ENCODE measurements at places on chromosomes 1 and 21.

- no peak for DNase-seq
Observed at GRCh38 chr1:115114308-115114707, 25.0 kb upstream of the TSPAN2 start.

DNA sequence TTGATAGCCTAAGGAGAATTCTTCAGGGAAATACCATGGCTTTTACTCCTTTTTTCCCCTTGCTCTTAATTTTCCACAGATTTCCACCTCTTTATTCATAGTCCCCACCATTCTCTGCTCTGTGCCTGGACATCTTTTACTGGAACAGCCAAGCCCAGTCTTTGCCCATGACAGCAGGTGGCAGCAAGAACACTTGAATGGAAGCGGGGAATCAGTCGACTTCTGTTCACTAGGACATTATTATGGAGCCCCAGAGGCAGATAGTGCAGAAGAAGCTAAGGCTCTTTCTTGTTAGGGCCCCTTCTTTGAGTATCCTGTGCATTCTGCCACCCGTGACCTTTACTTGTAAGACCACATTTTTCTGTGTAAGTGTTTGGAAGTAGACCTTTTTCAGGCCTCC is 6.3 kb downstream of the OR14I1 start:
- DNase-seq, result no peak

DNA sequence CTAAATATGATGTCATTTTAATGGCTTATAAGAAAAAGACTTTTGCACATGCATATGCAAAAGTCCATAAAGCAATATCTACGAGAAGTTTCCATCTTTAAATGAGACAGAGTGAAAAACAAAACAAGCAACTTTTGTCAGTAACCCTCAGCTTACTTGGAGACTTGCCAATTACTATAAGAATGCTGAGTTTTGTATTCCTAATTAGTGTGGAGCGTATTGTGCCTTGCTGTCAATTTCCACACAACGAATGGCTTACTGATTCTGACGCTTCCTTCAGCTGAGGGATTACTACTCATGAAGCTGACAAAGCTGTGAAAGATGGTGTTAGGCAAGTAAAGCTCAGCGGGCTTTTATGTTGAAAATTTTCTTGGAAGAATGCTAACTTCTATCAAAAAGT is 440.4 kb upstream of the ADAMTS5 start:
- DNase-seq, result no peak

DNA sequence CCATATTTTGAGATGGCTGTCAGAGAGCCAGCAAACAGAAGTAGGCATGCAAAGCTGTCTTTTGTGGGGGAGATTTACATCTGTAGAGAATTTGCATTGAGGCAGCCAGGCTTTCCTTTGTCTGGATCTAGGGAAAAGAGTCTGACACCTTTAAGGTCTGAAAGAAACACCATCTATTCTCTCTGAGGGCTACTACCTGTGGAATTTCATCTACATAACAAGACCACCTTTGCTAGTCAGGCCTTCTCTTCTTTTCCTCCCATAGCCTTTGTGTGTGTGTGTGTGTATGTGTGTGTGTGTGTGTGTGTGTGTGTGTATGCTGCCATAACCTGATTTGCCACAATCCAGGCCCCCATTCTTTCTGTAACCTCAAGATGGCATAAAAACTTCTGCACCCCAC is 28.4 kb upstream of the DMRTB1 start:
- DNase-seq, result no peak

GRCh38 chr1:201332616-201333335 is 44.7 kb downstream of the TNNT2 start:
- DNase-seq, result no peak

DNA sequence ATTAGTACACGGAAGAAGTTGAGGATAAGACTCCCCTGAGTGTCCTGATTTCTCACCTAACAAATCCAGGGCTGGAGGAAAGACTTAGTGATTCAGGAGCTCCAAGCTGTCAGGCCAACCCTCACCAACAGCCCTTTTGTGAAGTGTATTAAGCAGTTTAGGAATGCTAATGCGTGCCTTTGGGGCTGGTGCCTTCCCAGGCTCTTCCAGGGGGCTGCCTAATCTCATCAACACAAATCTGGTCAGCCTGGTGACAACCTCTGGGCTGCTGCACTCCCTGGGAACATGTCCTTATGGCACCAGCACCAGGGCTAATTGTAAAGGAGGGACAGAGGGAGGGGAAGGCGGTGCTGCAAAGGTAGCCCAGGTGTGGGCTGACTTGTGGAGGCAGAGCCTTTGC is 15.5 kb downstream of the CSMD2 start:
- DNase-seq, result no peak

DNA sequence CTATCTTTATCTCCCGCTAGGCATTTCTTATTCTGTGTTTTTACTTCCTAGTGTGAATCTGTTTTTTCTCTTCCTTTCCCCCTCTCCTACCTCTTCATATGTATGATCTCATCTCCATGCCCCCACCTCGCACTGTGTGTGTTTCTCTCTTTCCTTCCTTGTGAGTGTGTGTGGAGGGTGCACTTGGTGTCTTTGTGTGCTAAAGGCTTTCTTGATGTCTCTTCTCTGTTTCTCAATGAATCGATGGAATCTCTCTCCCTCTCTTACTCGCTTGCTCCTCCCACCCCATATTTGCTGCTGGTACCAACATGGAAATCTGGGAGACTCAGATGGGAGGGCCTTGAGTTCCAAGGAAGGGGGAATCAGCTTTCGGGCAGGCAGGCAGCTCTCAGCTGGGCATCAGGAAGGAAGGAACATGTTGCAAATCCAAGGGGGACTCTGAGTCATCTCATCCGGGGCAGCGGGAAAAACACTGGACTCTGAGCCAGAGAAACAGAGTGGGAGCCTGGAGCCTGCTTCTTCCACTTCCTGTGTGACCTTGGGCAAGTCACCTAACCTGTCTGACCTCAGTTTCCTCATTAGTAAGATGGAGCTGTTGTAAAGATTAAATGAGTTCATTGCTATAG is 147.5 kb downstream of the PTPRU start:
- DNase-seq, result no peak

DNA sequence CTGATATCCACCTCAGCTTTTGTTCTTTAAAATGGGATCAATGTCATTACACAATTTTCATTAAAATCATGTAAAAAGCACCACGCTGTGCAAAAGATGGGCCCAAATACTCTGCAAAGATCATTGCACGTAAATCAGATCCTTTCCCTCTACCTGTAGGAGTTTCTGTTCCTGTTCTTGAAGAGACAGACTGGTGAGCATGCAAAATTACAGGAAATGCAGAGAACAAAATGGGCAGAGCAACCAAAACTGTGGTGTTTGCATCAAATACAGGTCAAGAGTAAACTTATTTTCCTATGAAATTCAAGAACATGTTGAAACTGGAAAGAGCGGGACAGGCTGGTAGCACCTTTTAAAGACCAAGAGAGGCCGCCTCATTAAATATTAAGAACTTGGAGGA is 294.9 kb upstream of the ADGRL2 start:
- DNase-seq, result no peak

GRCh38 chr1:173454966-173455524 is 22.1 kb upstream of the PRDX6 start:
- no peak for DNase-seq

DNA sequence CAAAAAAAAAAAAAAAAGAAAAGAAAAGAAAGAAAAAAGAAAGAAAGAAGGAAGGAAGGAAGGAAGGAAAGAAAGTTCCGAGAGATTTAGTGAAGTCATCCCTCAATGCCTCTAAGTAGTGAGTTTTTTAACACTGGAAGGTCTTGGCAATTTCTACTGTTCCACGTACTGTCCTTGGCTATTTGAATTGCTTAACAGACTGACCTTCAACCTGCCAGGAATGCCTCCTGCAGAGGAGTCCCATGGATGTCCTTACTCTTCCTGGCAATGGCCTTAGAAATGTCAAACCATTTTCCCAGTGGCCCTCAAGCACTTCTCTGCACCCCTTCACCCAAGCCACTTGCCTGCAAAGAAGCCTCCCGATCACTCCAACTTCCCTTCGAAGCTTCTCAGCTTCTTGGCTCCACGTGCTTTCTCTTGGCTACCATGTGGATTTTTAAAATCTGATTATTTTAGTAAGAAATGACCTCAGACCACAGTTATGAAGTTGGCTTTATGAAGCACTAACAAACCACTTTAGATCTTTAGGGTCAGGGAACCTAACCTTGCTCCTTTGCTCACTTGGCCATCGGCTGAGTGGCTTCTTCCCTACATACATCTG is 43.7 kb upstream of the ABCG1 start:
- no peak for DNase-seq

- DNase-seq, result no peak
Observed at GRCh38 chr1:165355139-165355976, 1.2 kb downstream of the LMX1A start.

DNA sequence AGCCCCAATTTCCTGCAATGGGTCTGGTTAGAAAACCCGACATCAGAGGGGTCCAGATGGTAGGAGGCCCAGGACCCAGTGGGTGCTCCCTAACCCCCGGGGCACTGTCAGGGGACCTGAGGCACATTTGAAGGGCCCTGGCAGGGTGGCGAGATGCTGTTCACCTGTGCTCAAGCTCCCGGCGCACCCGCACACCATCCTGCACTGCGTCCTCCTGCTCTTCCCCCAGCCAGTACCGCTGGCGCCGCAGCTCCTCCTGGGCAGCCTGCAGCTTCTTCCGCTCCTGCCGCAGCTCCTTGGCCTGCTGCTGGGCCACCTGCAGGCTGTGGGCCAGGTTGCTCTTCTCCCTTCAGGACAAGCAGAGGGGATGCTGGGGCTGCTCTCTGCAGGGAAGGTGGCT is 36.0 kb downstream of the RNU1-1 start:
- DNase-seq, result no peak

DNA sequence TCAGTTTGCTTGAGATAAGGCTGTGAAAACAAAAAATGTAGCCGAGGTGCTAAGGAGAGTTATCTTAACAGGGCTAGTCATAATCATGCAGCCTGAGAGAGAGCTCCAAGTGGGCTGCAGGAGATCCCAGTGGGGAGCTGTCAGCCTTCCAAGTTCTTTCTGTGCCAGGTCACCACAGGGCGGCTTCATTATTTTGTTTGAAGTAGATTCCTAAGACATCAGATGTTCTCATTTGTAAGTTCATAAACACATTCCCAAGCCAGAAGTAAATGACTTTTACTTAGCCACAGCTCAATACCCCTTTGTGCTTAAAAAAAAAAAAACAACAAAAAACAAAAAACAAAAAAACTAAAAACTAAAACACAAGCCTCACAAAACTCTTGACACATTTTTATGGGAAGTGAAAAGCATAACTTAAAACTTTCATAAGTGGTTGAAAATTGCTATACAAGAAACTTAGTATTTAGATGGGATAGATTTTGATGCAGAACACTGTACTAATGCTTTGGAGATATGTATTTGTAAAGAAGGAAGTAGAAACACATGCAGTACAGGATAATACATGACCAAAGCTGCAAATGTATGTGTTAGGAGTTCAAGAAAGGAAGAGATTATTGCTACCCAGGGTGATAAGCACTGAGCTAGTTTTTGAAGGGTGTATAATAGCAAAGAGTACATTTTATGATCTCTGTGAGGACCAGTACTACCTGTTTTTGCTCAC is 8.6 kb downstream of the CDC14A start:
- DNase-seq, result no peak

GRCh38 chr1:203034422-203035110 is 8.3 kb downstream of the PPFIA4 start:
- no peak for DNase-seq

DNA sequence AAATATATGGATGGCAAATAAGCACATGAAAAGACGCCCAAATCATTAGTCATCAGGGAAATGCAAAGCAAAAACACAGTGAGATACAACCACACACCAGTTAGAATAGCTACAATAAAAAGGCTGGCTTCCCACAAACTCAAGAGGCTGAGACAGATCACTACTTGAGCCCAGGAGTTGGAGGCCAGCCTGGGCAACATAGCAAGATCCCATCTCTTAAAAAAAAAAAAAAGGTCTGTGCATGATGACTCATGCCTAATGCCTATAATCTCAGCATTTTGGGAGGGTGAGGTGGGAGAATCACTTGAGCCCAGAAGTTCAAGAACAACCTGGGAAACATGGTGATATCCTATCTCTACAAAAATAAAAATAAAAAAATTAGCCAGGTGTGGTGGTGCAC is 19.8 kb downstream of the LDLRAD1 start:
- DNase-seq, result no peak

DNA sequence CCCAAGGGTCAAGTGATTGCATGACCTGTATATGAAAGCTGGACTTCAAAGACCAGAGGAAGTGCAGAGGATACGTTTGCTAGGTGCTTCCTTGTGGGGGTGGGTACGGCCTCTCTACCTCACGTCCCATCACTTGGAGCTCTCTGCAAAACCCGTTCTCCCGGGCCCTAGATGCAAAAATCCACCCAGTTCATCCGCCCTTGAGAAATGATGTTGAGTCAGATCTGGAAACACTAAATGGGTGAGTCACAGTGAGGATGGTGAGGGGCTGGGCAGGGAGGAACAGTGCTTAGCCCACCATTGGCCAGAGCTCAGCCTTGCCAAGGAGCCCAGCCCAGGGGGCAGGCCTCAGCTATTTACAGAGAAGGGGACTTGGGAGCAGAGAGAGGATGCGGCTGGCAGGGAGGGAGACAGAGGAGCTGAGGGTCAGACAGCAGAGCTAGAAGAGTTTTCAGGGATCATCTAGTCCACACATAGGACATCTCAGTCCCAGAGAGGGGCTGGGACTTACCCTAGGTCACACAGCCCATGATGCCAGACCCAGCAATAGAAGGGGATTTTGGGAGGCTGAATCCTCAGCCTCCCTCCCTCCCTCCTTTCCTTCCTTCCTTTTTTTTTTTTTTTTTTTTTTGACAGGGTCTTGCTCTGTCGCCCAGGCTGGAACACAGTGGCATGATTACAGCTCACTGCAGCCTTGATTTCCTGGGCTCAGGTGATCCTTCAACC is 14.6 kb downstream of the ARHGEF10L start:
- DNase-seq, result no peak

- no peak for DNase-seq
Observed at GRCh38 chr1:82226186-82226505, 425.4 kb downstream of the ADGRL2 start.

GRCh38 chr1:172638249-172638648 is 20.7 kb upstream of the FASLG start:
- no peak for DNase-seq

GRCh38 chr1:239858529-239858928 is 233.2 kb upstream of the FMN2 start:
- no peak for DNase-seq

- DNase-seq, result no peak
Observed at GRCh38 chr1:230792691-230793462, 45.7 kb downstream of the CAPN9 start.

GRCh38 chr1:73766786-73767348 is 431.1 kb downstream of the LRRIQ3 start:
- DNase-seq, result no peak

DNA sequence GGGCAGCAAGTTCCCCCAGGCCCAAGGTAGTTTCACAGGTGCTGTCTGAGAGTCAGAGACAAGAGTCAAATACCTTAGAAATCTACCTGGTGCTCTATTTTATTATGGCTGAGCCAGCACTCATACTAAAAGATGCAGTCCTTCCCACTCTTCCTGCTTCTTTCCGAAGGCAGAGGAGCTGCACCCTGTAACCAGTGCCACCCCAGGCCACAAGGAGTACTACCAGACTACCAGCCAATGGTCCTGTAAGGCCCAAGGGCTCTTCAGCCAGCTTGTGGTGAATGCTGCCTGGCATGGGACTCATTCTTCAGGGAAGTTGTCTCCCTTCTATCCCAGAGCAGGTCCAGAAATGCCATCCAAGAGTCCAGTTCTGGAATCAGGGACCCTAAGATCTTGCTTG is 203.8 kb upstream of the DUSP10 start:
- DNase-seq, result no peak

All from activated B cell treated with CpG ODN at 0.5 μM for 24 hours (primary cell).